Smooth muscle cell of trachea (primary cell): ENCODE measurements at places on chromosomes 7 and 10. TPM values are rescaled to one million over a fixed set of nuclear protein-coding genes. Genes with fewer than 3 reads are reported as not detected.

Gene PYROXD2
- 9.9 and 41.2 TPM in 2 replicates for total RNA-seq

Gene PRPF18
- 28.9 and 57.7 TPM in 2 replicates for total RNA-seq

Gene CPA2
- total RNA-seq: not detected in 2 replicates

Gene TRIL
- total RNA-seq: 0.50 and 0.58 TPM in 2 replicates

Gene CEP55
- total RNA-seq: 3.8 and 57.2 TPM in 2 replicates

Gene BMS1
- total RNA-seq: 13.6 and 19.3 TPM in 2 replicates

Gene CACNA2D1
- 54.1 and 57.2 TPM in 2 replicates for total RNA-seq

Gene WASHC2C
- 62.0 and 62.4 TPM in 2 replicates for total RNA-seq

Gene ABCB1
- 10.5 and 11.9 TPM in 2 replicates for total RNA-seq

Gene TMEM270
- total RNA-seq: 0.17 TPM in 1 of 2 replicates, not detected in the other

Gene WDFY4
- under 0.01 TPM in 1 of 2 replicates, not detected in the other for total RNA-seq

Gene SFRP5
- total RNA-seq: not detected in 2 replicates

Gene MYH16
- total RNA-seq: not detected in 2 replicates

Gene BNIP3
- 152 and 162 TPM in 2 replicates for total RNA-seq

Gene MGAM2
- not detected in 2 replicates for total RNA-seq

Gene SMURF1
- 24.1 and 25.0 TPM in 2 replicates for total RNA-seq

Gene HHEX
- 8.7 and 8.8 TPM in 2 replicates for total RNA-seq

Gene C10orf53
- not detected in 2 replicates for total RNA-seq

Gene FAM185A
- 10.9 and 13.2 TPM in 2 replicates for total RNA-seq

Gene PPP1R17
- not detected in 2 replicates for total RNA-seq

Gene TBX20
- total RNA-seq: not detected in 2 replicates

Gene MOGAT3
- not detected in 2 replicates for total RNA-seq

Gene SFXN4
- total RNA-seq: 9.3 and 12.9 TPM in 2 replicates

Gene NEUROD6
- not detected in 2 replicates for total RNA-seq

Gene TMEM139
- total RNA-seq: 0.50 TPM in 1 of 2 replicates, not detected in the other

Gene ASZ1
- not detected in 2 replicates for total RNA-seq

Gene MINDY4
- 8.6 and 9.8 TPM in 2 replicates for total RNA-seq

Gene GPC2
- 1.8 and 2.6 TPM in 2 replicates for total RNA-seq

Gene PLPP4
- total RNA-seq: 0.99 and 1.2 TPM in 2 replicates

Gene PRKCQ
- total RNA-seq: 0.17 TPM in 1 of 2 replicates, not detected in the other

Gene TMEM176A
- 0.33 TPM in 1 of 2 replicates, not detected in the other for total RNA-seq

Gene TYSND1
- 12.1 and 19.0 TPM in 2 replicates for total RNA-seq

Gene GNGT1
- not detected in 2 replicates for total RNA-seq

Gene C7orf57
- total RNA-seq: not detected in 2 replicates

Gene GRM3
- total RNA-seq: not detected in 2 replicates

Gene PDE6C
- not detected in 2 replicates for total RNA-seq

Gene POT1
- total RNA-seq: 36.6 and 42.9 TPM in 2 replicates

Gene HTR5A
- total RNA-seq: not detected in 2 replicates

Gene SFTPA1
- total RNA-seq: not detected in 2 replicates

Gene GSTK1
- total RNA-seq: 106 and 155 TPM in 2 replicates

Gene CPN1
- total RNA-seq: not detected in 2 replicates

Gene LBX1
- not detected in 2 replicates for total RNA-seq

Gene ATG9B
- under 0.01 and 0.15 TPM in 2 replicates for total RNA-seq

Gene PRR15
- total RNA-seq: not detected in 2 replicates

Gene EBF3
- 9.9 and 16.5 TPM in 2 replicates for total RNA-seq

Gene OIT3
- total RNA-seq: under 0.01 and 0.17 TPM in 2 replicates
